B cell (primary cell): ENCODE measurements at places on chromosomes 1 and 21. TPM values are rescaled to one million over a fixed set of nuclear protein-coding genes. Genes with fewer than 3 reads are reported as not detected.
A peak's percentile ranks its signal among the peaks of the same experiment; 100 is the strongest.

Gene ATPAF1
- 20.8 and 22.0 TPM in 2 replicates for total RNA-seq

- no peak for DNase-seq
- no peak overlapping the region for H3K27ac ChIP-seq
- H3K27me3 ChIP-seq = no peaks in the 10 kb centered on the region
- no peaks in the 10 kb centered on the region for H3K36me3 ChIP-seq
- H3K4me1 ChIP-seq = peaks cover 5% of the 10 kb centered on the region
Measured at GRCh38 chr1:25579292-25580252, 36.2 kb downstream of the LDLRAP1 start.

DNA sequence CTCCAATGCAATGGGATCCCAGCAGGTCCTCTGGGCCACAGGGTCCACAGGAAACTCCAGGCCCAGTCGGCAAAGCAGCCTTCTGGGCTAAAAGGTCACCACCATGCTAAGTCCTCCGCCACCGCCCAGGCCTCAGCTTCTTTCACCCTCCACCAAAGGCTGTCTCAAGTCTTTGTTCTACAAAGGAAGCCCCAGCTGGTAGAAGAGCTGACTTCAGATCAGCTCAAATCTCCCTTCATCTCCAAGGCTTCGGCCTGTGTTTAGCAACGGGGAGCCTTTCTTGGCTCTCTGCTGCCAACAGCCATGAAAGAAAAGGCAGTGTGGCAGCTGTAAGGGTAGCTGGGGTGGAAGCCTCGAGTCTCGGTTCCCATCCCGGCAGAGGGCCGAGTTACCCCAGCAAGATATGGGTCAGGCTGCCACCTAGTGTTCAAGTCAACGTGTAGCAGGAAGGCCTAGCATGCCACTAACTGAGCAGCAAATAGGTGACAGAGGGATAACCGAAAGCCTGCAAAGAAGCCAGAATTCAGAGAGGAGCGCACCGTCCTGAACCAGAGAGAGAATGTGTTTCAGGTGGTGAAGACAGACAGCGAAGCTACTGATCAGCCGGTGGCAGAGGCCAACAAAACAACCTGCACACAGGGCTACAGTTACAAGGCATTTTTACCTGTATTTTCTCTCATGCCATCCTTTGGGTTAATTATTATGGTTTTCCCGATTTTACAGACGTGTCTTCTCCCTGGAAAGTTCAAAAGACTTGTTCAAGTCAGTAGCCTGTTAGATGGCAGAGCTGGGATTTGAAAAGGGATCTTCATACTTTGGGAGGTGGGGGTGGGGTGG lies 26.8 kb upstream of the CRNN start:
- no peaks in the 10 kb centered on the region for H3K36me3 ChIP-seq
- no peak overlapping the region for H3K4me3 ChIP-seq
- peaks cover 6% of the 10 kb centered on the region for H3K27me3 ChIP-seq
- no peak overlapping the region for H3K27ac ChIP-seq
- peak; percentile 78 for DNase-seq

DNA sequence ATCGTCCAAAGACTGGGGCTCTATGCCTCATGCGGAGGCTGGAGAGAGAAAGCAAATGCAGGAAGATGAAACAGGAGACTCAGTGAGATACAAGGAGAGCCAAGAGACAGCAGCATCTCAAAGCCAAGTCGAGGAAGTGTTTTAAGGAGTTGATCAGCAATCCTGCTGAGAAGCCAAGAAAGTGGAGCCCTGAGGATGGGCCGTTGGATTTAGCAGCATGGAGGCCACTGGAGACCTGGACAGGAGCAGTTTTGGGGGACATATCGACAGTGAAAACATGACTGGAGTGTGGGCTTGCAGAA lies 107.4 kb upstream of the ZBTB40 start:
- DNase-seq = no peak
- no peak overlapping the region for H3K27ac ChIP-seq
- H3K27me3 ChIP-seq = no peaks in the 10 kb centered on the region
- no peaks in the 10 kb centered on the region for H3K4me1 ChIP-seq
- H3K36me3 ChIP-seq = no peaks in the 10 kb centered on the region
- H3K4me3 ChIP-seq = no peak overlapping the region

Gene OLIG1
- total RNA-seq = not detected in 2 replicates

Gene FMOD
- not detected in 2 replicates for total RNA-seq

DNA sequence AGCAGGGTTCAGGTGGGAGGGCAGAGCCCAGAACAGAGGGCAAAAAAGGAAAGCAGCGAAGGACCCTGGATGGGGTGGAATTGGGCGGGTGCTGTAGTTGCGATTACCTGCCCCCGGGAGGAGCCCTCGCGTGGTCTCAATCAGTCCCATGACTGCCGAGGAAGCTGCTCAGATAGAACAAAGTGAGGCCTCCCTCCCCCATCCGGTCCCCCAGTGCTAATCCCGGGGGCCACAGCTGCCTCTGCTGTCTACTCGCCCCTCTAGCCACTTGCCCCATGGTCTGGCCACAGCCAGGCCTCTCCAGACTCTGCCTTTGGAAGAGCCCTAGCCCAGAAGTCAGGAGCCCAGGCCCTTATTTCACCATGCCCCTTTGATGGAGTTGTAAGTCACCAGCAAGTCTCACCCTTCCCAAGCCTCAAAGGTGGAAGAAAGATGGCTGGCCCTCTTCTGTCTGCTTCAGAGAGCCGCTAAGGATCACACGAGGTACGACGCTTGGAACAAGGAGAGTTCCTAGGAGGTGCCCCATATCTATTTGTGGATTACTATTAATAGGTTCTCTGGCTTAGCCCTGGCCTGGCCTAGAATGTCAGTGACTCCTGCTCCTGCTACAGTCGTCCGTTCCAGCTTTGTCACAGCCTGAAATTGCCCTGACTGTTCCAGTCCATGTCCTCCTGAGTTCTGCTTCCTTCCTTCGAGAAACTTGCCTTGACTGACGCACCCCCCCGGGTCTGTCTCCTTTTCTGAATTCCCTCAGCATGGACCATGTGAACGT lies 16.4 kb downstream of the ECHDC2 start:
- no peaks in the 10 kb centered on the region for H3K4me1 ChIP-seq
- H3K36me3 ChIP-seq = no peaks in the 10 kb centered on the region
- no peak for DNase-seq
- H3K27me3 ChIP-seq = no peaks in the 10 kb centered on the region
- no peak overlapping the region for H3K27ac ChIP-seq
- H3K4me3 ChIP-seq = no peak overlapping the region

DNA sequence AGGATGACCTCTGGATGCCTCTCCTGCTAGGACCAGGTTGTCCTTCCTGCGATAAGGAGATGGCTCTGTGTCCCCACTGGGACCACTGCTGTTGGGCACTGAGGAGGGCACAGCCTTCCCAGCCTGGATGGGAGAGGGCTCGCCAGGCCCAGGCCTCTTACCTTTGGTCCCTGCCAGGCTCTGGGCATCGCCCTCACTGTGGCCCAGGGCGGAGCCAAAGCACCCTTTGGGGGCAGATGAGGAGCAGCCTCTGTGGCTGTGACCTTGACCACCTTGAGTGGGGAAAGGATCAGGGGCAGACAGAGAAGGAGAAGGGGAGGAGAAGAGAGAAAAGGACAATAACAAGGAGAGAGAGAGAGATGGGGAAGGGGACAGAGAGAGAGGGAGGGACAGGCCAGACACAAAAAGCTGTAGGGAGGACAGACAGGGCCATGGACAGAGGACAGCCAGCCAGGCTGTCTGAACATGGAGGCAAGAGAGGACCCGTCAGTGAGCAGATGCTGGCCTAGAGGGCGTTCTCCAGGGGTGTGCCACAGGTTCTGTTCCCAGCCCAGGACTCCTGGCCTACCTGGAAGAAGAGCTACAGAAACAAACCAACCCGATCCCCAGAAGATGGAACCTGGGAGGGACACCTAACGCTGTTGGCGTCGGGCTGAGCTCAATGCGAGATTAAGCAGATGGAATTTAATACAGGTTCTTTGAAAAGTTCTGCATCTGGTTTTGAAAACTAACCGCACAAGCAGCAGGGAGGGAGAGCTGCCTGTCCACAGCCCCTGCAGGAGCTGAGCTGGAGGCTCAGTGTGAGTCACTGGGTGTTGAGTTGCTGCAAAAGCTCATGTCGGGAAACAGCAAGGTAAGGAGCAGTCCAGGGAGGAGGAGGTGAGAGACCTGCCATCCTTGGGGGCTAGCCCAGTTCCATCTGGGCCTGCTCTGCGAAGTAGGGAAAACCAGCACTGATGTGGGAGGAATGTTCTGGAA lies 262.1 kb downstream of the PTPRU start:
- H3K4me3 ChIP-seq = no peak overlapping the region
- no peak overlapping the region for H3K27ac ChIP-seq
- H3K27me3 ChIP-seq = peaks cover 9% of the 10 kb centered on the region
- no peaks in the 10 kb centered on the region for H3K4me1 ChIP-seq

Gene PLA2G4A
- total RNA-seq = 0.15 TPM in 1 of 2 replicates, not detected in the other

DNA sequence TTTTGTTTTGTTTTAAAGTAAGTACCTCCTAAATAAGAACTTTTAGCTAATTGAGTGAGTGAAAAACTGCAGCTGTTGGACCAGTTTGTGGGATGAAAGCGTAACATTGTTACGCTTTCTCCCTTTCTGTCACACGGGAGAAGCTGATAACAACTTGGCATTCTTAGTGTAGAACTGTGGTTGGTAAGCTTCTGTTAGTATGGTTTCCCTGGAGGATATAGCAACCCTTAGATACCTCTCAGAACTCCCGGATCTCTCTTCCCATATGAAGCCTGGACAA lies 98.2 kb downstream of the CACHD1 start:
- DNase-seq = no peak
- no peaks in the 10 kb centered on the region for H3K4me1 ChIP-seq
- no peaks in the 10 kb centered on the region for H3K27me3 ChIP-seq

Gene FAM43B
- total RNA-seq = not detected in 2 replicates

DNA sequence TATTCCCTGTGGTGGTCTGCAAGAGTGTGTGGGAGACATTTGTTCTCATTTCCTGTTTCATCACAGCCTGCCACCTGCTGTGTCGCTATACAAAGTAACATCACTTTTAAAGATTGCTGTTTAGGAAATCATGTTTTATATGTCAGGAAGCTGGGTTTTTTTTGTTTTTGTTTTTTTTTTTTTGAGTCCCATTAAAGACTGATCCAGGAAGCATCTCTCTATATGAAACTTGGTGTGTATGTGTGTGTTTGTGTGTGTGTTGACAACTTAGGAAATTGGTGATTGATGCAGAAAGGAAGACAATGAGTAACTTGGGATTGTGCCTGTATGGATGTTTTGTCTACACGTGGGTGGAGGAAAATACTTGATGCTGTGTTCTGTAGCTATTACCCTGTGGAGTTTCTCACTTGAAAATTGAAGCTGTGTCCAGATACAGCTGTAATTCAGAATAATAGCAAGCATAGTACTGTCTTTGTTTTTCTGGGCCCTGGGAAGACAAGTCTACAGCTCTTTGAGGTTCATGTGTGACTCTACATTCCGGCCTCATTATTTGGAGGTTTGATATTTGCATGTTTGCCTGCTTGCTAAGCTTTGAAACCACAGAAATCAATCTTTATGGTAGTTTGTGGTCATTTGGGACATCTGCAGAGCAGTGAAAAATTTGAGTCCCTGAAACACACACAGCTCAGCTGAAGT lies 47.9 kb downstream of the LAMC1 start:
- peaks cover 22% of the 10 kb centered on the region for H3K4me1 ChIP-seq
- DNase-seq = peak; percentile 37
- no peaks in the 10 kb centered on the region for H3K36me3 ChIP-seq
- peaks cover 3% of the 10 kb centered on the region for H3K27me3 ChIP-seq
- H3K27ac ChIP-seq = no peak overlapping the region
- H3K4me3 ChIP-seq = no peak overlapping the region

GRCh38 chr1:6434186-6434585 lies 9.6 kb downstream of the ESPN start:
- H3K4me1 ChIP-seq = no peaks in the 10 kb centered on the region
- no peak overlapping the region for H3K4me3 ChIP-seq
- DNase-seq = no peak
- no peak overlapping the region for H3K27ac ChIP-seq

Gene PRDM2
- 432 and 447 TPM in 2 replicates for total RNA-seq

GRCh38 chr1:202134645-202135172 lies 9.8 kb downstream of the ARL8A start:
- H3K27ac ChIP-seq = no peak overlapping the region
- no peaks in the 10 kb centered on the region for H3K4me1 ChIP-seq
- peaks cover 55% of the 10 kb centered on the region for H3K36me3 ChIP-seq
- H3K27me3 ChIP-seq = no peaks in the 10 kb centered on the region
- no peak for DNase-seq
- no peak overlapping the region for H3K4me3 ChIP-seq

- no peaks in the 10 kb centered on the region for H3K36me3 ChIP-seq
- no peak overlapping the region for H3K4me3 ChIP-seq
- no peaks in the 10 kb centered on the region for H3K27me3 ChIP-seq
Measured at GRCh38 chr1:177077734-177078499, 86.6 kb downstream of the ASTN1 start.

Gene LCE1F
- total RNA-seq = not detected in 2 replicates
